ENCODE measurements at places on chromosomes 7 and 10.

- no peak for DNase-seq
Measured at GRCh38 chr10:101725296-101726114, 30.5 kb upstream of the FBXW4 start.

GRCh38 chr7:27399791-27400567 lies 157.4 kb downstream of the EVX1 start:
- DNase-seq, result no peak

- no peak for DNase-seq
Measured at GRCh38 chr10:29112827-29113615, 175.8 kb upstream of the LYZL1 start.

DNA sequence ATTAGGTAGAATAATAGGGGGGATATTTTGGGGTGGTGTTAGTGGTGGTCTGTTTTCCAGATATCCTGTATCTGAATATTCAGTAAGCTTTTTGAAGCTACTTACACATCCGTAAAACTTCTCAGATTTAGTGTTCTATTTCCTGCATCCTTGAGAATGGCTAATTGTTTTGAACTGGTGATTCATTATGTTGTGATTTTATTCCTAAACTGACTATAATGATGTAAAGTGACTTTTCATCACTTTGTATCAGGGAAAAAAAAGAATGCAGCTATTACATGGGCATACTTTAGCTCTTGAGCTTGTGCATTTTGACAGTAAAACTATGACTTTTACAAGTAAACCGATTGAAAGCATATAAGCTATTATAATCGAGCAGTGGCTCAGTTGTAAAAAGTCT lies 18.2 kb downstream of the WAC start:
- no peak for DNase-seq

DNA sequence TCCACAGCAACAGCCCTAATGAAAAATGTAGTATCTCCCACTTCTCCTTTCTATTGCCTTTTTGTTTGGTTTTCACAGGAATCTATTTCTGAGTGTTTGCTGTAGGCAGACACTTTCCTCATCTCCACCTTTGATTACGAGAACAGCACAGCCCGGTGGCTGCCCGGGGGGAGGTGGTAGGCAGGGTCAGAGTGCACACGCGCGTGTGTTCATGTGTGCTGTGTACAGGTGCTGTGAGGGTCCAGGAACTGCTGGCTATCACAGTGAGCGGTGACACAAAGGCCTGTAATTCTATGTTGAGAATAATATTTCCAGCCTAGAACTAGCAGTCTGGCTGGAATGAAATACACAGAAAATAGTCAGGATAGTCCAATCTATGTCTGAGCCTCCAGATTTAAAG lies 212.8 kb downstream of the ADARB2 start:
- DNase-seq, result no peak

- DNase-seq, result no peak
Measured at GRCh38 chr7:19775578-19775977, 2.2 kb upstream of the TMEM196 start.

DNA sequence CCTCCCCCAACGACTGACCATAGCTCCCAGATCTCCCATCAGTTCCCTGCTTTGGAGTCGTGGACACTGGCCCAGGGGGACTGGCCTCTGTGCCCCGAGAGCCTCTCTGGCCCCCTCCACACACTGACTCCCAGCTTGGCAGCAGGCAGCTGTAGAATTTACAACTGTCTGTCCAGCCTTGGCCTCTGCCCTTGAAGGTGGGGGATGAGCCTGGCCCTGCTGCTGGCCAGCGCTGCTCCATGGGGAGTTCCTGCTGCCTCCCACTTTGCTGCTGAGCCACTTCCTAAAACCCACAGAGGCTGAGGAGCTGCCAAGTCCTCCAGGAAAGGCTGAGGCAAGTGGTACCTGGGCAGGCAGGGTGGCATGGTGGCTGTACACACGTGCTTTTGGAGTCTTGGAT lies 147.1 kb downstream of the WDR11 start:
- no peak for DNase-seq

DNA sequence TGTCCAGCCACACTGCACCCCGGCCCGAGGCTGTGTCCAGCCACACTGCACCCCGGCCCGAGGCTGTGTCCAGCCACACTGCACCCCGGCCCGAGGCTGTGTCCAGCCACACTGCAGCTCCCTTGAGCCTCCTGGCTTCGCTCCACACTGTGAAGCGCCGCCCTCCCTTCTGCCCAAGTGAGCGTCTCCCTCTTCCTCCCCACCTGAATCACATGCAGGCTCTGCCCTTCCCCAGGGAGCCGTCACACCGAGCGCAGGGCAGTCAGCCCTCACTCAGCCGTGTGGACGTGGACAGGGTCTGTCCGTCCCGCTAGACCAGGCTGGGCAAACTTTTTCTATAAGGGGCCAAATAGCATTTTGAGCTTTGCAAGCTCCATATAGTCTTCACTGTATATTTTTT lies 27.6 kb downstream of the CFAP46 start:
- DNase-seq, result no peak

GRCh38 chr10:88918191-88918905 lies 34.2 kb downstream of the ACTA2 start:
- no peak for DNase-seq

DNA sequence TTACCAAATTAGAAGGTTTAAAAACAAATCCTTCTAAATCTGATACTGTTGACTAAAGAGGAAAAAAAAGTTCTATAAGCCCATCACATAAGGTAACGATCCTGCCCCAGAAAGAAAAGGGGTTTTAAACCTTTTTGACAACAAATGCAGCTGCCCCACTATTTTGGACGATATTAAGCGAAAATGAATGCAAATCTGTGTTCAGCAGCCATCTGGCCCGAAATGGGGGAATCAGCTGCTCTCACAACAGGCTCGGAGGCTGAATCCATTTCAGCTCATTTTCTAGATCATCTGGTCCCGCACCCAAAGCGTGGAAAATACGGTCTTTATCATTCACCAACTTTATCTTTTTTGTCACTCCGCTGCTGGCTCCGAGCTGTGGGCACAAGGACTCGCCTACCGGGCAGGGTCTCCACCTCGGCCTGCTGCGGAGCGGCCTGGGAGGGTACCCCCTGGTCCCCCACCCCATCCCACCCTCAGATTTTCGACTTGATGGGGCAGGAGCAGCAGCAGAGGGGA lies 2.4 kb upstream of the EBF3 start:
- DNase-seq, result no peak

GRCh38 chr7:25026156-25026555 lies 46.2 kb upstream of the OSBPL3 start:
- no peak for DNase-seq

GRCh38 chr7:139943401-139943800 lies 114.3 kb downstream of the TBXAS1 start:
- DNase-seq, result no peak

- DNase-seq, result no peak
Measured at GRCh38 chr7:47313564-47313963, 268.3 kb downstream of the TNS3 start.

DNA sequence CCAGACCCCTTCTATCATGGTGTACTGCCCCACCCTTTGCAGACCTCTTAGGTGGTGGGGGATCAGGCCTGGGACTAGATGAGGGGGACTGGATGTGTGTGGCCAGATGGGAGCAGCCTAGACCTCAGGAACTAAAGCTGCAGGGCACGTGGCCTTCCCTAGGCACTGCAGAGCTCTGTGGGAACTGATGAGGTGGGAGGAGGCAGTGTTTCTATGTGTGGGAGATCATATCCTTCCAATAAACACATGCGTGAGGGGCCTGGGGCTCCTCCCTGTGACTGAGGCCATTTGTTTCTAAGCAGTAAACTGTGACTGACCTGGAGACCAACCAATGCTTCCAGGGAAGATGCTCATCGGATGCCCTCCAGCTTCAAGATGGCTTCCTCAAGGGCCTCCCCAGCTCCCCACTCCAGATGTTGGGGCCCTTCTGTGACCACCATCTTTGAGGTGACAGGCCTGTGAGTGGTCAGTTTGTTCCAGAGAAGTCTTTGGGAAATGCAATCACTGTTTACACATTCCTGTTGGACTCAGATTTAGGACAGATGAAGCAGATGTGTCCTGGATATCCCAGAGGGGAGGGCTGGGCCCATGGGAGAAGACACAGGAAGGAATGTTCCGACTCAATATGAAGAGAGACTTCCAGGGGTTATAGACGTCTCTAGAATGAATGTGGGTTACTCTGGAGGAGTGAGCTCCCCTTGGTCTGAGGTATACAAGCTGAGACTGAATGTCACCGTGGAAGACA lies 23.6 kb upstream of the ZCCHC24 start:
- no peak for DNase-seq

DNA sequence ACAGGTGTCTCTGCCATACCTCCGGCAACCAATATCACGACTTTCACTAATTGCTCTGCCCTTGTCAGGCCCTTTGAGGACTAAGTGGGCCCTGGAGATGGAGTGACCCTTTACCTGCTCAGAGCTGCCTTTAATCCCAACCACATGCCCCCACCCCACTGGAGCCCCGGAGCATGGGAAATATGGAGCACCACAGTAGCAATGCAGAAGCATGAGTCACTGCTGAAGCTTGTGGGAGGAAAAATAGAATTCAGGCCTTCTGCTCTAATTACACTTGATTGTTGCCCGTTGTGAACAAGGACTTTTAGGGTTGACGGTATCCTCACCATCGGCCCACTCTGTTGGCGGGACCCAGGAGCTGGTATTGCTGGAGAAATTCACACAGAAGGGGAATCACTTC lies 52.5 kb upstream of the FRMD4A start:
- DNase-seq, result no peak

DNA sequence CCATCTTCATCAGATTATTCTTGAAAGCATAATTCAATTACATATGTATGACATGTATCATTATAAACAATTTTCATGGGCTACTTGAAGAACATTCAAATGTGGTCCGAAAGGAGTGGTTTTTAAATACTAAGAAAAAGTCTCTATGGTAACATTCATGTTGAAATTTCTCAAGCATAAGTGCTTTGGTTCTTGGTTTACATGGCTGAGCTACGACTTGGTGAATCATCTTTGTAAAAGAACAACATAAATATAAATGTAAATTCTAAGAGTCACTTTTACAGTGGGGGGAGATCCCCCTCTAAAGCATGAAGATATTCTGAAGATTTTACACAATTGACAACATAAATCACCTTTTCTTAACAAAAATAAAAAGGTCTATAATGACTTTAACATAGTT lies 118.6 kb downstream of the MAGI2 start:
- no peak for DNase-seq

Measured in anterior cingulate cortex (tissue), 58 donors.